Activated CD4-positive, alpha-beta T cell treated with anti-CD3 and anti-CD28 coated beads, Interleukin-10, Interleukin-2, amounts not matched to agents 100 ng/mL and 50 ng/mL, durations not matched to agents 16 hours and 8 hours (primary cell): ENCODE measurements at places on chromosomes 4 and X.

GRCh38 chrX:77003956-77004355, 443.2 kb upstream of the FGF16 start:
- peak; percentile 82 for DNase-seq

DNA sequence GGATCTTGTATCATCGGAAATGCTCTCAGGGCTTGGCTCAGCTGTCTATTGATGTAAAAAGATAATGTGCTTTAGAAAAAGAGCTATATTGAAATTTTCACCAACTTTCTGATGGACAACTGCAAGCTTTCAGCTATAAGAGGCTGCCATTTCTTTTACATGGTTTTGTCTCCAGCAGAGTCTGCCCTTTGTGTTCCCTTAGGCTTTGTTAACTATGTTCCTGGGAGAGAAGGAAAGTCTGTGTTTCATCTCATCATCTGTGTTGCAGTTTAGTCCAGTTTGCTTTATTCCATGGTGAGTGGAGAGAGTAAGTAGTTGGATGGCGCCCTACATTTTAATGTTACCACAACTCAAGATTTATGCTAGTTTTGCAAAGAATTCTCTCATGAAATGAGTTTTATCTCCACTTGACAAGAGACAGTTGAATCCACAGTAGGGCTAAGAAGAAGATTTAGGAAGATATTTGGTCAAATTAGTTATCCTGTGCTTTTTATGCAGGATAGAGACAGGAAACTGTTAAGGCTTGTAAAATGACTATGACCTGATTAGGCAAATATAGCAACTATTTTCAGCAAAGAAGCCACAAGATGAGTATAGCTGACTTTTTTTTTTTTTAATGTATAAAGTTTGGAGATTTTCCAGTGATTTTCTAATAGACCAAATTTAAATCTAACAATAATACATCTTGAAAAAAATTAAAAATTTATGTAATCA, 16.5 kb downstream of the SEPTIN11 start:
- no peak for DNase-seq

DNA sequence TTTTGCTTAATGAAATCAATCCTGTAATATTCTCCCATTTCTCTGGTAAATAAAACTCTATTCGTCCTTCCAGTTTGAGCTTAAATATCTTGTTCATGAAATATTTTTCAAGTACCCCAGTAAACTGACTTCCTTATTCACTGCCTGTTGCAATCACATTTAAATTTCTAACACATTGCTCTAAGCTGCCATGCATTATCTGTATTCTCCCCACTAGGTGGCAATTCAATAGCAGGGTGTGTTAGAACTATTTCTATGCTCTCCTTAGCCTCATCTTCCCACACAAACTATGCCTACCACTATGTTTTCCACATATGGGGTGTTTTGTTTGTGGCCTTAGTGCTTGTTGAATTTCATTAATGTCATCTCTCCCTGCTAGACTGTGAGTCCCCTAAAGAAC, 377.1 kb upstream of the HS3ST1 start:
- DNase-seq: peak; percentile 4

- DNase-seq: no peak
Measured at GRCh38 chrX:110315551-110315950, 2.3 kb downstream of the AMMECR1 start.

- DNase-seq: no peak
Measured at GRCh38 chr4:178415925-178416324, 973.7 kb upstream of the AGA start.

DNA sequence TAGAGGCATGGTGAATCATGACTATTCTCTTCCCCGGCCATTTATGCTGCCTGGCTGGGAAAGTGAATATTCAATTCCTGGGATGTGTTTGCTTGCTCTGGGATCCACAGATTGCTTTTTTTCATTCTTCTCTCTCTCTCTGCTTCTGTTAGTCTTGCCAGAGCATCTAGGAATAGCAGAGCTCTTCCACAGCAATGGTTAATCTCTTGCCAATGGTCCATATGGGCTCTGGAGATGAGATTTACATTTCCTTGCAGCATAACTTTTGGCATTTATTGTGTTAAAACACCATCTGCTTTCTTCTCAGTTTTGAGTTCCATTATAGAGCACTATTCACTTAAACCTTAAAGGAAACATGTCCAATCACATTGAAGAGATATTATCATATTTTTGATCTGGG, 59.2 kb upstream of the GUCY1A1 start:
- DNase-seq: no peak

GRCh38 chr4:138241281-138242075, 671 bp downstream of the SLC7A11 start:
- peak; percentile 11 for DNase-seq
